Stimulated activated naive CD8-positive, alpha-beta T cell treated with anti-CD3 and anti-CD28 coated beads, Interleukin-15, amount 100 ng/mL, for 72 hours (primary cell): ENCODE measurements at places on chromosomes 1 and 21.

DNA sequence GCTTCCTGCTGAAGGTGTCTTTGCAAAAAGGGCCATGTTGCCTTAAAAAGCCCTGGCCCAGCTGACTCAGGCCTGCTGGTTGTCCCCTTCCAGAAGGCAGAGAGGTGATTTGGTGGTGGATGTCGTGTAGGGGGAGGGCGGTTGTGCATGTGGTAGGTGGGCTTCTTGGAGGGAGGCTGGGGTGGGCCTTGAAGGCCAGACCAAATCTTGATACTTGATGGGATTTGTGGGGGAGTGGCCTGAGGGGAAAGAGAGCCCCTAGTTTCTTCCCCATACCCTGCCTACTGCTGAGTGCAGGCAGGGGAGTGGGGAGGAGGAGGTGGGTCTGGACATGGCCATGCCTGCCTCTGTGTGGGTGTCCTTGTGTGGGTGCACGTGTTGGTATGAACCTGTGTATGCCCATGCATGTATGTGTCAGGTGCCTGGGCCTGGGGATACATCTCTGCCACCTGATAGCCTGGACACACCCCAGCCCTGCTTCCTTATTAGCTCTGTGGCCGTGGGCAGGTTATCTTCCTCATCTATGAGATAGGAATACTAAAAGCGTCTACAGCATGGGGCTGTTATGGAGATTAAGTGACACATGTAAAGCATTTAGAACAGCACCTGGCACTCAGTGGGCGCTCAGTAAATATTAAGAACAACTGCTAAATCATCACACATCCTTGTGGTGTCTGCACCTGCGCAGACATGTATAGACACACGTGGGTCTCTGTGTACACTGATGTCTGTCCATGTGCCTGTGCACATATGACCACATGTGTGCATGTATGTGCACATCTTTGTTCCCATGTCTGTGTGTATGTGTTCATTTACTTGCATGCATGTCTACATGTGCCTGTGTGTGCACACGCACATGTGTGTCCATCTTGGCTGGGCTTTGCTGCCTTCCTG lies 17.0 kb downstream of the FAM151A start:
- DNase-seq, result no peak

DNA sequence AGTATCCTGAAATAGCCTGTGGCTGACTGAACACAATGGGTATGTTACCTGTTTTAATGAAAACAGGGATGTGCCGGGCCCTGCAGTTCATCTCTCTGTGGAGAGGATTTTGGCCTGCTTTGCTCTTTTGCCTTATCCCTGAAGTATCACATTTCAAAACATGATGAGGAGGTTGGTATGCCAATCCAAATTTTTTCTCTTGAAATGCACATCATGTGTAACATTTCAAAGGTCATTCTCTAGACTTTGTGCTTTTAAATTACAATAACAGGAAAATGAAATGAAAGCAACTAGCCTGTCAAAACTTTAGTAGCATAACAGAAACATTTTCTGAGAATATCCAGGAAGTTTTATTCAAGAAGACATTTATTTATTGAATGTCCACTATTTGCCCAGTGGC lies 118.9 kb downstream of the SLC44A5 start:
- no peak for DNase-seq

DNA sequence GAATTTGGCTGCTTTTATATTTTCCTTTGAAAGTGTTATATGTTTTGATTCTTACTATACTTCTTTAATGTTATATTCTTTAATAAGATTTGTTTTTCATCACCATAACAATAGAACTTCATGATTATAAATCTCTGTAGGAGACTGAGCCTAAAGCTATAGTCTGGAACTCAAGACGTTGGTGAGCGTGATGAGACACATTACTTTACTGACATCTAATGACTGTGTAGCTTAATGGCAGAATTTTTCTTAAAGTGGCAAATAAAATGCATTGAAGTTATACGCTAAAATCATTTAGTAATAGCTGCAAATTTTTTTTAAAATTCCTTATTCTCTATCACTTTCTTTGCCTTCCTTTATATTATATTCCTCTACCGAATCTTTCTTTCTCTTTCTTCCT lies 56.1 kb upstream of the HAO2 start:
- DNase-seq, result no peak

DNA sequence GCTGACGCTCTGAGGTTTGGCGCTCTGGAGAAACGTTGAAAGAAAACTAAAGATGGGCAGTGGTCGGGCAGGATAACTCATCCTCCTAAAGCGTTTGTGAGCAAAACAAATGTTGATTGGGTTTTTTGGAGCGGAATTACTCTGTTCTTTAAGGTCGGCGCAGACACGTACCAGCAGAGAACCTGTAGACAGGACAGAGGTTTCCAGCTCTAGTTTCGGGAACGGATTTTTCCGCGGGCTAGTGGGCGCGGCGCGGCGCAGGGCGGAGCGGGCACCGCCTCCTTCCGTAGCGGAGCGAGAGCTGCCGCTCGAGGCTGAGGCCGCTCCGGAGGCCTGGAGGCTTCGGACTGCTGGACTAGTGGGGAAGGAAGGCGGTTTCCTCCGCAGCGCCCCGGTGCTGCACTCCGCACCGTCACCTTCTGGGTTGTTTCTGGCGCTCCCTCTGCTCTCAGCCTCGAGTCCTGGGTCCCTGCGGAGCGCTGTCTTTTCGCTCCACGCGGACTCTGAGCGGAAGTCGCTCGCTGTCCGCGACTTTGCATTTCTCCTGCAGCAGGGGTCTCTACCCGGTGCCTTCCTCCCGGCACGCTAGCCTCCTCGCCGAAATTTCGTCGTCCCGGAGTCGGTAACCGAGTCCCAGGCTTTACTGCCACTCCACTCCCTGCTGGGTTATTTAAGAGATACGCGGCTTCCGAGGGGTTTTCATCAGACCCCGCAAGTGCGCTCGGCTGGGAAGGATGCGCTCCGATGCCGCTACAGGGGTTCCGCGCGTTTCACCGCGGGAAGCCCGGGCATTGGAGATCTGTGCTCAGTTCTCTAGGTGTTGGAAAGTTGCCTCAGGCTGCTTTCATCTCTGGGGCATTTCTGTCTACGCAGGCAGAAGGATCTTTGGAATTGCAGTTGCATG lies 7.0 kb downstream of the FOXD2 start:
- DNase-seq, result peak; percentile 39

DNA sequence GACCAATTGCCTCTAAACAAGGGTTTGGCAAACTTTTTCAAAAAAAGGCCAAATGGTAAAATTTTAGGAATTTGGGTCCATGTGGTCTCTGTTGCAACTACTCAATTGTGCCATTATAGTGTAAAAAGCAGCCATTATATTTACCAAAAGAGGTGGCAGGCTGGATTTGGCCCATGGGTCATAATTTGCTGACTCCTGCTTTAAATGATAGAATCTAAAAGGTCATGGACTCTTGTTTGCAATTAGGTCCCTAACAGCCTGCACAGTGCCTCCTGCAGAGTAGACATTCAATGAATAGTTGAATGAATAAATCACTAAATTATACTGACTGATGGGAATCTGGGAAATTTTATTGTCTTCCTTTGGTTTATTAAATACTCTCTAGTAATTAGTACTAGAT lies 6.2 kb downstream of the BECN2 start:
- DNase-seq, result no peak

- DNase-seq, result no peak
Observed at GRCh38 chr1:232669981-232670747, 40.2 kb upstream of the SIPA1L2 start.

- DNase-seq, result no peak
Observed at GRCh38 chr21:36120304-36120888, 14.5 kb upstream of the CBR3 start.

DNA sequence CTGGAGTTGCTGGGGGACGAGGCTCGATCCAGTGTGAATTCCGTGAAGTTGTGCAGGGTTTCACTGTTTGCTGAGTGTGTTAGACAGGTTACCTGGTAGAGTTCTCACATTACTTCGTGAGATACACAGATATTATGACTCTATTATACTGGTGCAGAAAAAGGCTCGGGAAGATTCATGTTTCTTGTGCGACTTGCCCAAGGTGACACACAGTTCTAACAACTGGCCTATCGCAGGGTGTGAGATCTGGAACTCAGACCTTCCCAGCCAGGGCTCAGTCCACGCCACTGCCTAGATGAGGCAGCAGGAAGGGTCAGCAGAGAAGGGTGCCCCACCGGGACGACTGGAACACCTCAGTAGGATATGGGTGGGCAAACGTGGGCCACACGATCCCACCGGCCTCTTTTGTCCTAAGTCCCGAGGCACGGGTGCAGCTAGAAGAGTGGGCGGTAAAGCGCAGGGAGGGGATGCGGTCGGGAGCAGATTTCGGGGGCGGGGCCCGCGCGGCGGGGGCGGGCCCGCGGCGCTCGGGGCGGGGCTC lies 296 bp upstream of the RNPEP start:
- DNase-seq, result no peak

DNA sequence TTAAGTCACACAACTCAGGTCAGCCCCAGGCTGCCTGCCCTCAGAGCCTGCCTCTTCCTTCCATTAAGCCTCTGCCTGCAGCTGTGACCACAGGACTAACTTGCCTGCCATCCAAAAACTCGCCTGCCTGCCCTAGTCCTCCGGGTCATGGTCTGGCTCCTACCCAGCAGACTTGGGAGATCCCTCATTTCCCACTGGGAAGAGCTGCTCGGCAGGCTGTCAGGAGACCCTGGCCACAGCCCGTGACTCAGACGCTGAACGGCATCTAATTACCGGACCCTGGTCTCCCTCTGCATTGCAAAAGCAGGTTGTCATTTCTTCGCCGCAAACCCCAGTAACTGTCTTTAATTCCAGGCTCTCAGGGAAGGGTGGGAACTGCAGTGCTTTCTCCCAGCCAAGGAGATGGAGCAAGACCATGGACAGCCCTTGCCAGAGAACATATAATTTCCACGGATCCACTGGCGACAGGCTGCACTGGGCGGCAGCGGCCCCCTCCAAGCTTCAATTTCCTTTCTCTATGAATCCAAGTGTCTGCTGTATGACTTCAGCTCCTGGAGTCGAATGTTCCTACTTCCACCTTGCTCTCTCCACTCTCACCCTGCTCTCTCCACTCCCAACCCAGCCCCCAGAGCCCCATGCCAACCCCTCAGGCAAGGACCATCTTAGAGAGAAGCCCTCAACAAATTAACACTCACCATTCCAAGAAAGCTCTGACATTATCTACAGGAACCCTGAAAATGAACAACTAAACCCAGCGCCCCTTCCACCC lies 20.4 kb downstream of the OLFML2B start:
- no peak for DNase-seq

- DNase-seq, result no peak
Observed at GRCh38 chr1:38728585-38728908, 131.0 kb downstream of the RRAGC start.

GRCh38 chr1:158809862-158810261 lies 21.3 kb upstream of the MNDA start:
- DNase-seq, result no peak
